Daoy (cell line): ENCODE measurements at places on chromosomes 6 and 20. TPM values are rescaled to one million over a fixed set of nuclear protein-coding genes. Genes with fewer than 3 reads are reported as not detected.

PM20D2 gene
- 15.5 and 15.9 TPM in 2 replicates for total RNA-seq

TNF gene
- 1.4 and 4.0 TPM in 2 replicates for total RNA-seq

PI3 gene
- not detected in 2 replicates for total RNA-seq

GTSF1L gene
- not detected in 2 replicates for total RNA-seq

RALY gene
- 52.8 and 74.2 TPM in 2 replicates for total RNA-seq

ZMYND8 gene
- 15.4 and 20.7 TPM in 2 replicates for total RNA-seq

KIF25 gene
- total RNA-seq, result not detected in 2 replicates
